Cortex of kidney (tissue), 1 donor: ENCODE measurements at places on chromosomes 13 and 19.

- DNase-seq: no peak
Observed at GRCh38 chr13:37645181-37645740, 46.7 kb upstream of the POSTN start.

DNA sequence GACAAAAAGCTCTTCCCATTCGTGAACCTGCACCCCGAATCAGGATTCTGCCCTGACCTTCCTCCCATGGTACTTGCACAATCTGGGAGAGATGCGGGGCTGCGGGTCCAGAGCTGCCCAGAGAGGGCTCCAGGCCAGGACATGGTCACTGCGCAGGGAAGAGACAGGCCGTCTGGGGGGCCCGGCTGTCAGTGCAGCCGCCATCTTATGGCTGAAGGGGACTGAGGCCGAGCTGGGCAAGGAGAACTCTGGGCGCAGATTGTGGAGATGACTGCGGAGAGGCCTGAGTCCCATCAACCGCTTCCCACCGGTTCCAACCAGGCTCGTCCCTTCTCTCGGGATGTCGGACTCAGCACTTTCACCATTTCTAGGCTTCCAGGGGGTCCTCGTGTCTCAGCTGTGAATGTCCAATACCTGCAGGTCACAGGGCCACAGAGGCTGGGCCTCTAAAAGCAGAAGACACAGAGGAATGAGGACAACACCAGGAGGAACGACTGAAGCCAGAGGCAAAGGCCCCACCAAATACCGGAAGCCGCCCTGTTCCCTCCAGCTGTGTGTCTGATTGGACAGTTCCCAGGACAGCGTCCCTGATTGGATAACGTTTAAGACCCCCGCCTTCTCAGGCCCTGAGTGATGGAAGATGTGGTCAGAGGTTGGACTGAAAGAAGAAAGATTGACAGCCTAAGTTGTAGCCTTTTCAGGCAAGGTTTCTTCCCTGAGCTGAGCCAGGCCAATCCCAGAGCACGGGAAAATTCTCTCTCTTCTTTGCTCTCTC is 117.1 kb upstream of the ZNF91 start:
- DNase-seq: no peak

GRCh38 chr19:46753420-46754155 is 7.3 kb upstream of the STRN4 start:
- DNase-seq: no peak

GRCh38 chr13:24308068-24308445 is 1.3 kb upstream of the C1QTNF9 start:
- no peak for DNase-seq

DNA sequence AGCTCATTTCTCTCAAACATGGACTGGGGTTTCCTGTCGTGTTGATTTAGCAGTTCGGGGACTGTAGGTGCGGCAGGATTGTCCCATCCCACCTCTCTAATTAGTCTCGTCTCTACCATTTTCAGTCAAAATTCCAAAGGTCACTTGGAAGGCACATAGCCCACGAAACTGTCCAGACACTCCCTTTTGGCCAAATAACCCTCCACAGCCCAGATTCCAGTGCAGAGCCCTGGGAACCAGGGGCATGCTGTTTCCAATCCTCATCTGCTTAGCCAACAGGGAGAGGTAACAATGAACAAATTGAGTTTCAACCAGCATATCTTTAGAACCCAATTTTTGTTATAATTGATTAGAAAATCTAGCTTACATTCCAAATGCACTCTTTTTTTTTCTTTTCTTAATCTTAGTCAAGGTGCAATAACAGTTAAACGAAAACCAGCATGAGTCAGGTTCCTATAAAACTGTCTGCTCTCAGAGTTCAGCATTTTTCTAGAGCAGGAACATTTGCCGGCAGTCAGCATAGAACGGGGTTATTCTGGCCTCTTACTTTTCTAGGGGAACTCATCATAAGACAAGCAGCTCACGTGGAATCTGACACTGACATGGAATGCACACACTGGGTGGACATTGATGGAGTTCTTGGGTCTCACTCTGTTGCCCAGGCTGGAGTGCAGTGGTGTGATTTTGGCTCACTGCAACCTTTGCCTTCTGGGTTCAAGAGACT is 14.4 kb upstream of the CEBPA start:
- no peak for DNase-seq

- DNase-seq: no peak
Observed at GRCh38 chr13:48782429-48782840, 128.7 kb downstream of the CYSLTR2 start.

DNA sequence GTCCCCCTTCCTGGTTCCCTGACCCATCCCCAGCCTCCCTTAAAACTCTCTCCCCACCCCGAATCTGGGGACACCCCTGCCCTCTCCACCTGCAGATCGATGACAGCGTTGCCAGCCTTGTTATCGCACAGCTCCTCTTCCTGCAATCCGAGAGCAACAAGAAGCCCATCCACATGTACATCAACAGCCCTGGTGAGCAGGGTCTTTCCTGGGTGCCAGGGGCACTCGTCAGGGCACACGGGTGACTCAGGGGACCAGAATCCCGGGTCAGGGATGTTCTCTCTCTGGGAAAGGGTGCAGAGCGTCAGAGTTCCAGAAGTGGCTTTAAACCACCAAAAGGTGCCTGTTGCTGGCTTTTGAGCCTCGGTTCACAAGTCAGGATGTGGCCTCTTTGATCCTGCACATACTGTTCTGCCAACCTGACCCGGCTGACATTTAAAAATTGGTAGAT is 1.0 kb downstream of the CLPP start:
- no peak for DNase-seq

GRCh38 chr19:42199440-42200115 is 17.9 kb downstream of the DEDD2 start:
- DNase-seq: no peak

- DNase-seq: no peak
Observed at GRCh38 chr19:18481505-18482222, 40.2 kb downstream of the ELL start.

GRCh38 chr13:112066624-112067004 is 335 bp upstream of the SOX1 start:
- no peak for DNase-seq

DNA sequence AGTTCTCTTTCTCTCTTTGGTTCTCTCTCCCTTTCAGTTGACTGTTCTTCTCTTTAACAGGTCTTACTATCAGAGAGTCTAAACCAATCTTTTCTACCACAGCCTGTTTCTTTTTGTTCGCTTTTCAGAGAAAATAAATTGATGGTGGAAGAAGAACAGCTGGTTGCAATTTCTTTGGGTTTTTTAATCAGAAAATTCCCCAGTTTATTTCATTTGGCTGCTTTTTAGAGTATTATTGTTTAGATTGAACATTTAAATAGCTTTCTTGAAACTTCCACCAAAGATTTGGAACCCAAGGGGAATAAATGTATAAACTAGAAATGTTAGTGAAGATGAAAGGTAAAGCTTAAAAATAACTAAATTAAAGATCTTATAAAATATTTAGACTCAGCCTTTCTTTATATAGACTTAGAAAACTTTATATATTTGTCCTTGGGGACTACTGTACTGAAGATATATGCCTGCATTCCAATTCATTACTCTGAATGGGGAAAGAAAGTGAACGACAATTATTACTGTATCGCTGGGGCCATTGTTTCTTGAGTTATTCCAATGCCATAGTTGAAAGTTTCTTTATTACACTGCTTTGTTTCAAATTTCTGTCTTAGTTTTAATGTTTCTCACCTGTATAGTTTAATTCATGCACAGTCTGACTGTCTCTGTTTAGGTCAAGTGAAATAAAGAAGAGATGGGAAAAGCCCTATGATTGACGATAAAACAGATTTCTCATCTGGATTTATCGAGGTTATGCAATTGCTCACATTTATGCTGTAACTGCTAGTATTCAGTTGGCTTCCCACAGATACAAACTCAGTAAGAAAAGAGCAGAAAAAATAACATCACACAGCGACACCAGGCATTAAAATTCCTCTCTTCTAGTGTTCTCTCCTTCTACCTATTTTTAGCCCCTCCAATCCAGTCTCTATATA is 169.4 kb upstream of the CSNK1A1L start:
- no peak for DNase-seq

GRCh38 chr13:90968166-90968904 is 379.2 kb upstream of the MIR17HG start:
- DNase-seq: no peak

DNA sequence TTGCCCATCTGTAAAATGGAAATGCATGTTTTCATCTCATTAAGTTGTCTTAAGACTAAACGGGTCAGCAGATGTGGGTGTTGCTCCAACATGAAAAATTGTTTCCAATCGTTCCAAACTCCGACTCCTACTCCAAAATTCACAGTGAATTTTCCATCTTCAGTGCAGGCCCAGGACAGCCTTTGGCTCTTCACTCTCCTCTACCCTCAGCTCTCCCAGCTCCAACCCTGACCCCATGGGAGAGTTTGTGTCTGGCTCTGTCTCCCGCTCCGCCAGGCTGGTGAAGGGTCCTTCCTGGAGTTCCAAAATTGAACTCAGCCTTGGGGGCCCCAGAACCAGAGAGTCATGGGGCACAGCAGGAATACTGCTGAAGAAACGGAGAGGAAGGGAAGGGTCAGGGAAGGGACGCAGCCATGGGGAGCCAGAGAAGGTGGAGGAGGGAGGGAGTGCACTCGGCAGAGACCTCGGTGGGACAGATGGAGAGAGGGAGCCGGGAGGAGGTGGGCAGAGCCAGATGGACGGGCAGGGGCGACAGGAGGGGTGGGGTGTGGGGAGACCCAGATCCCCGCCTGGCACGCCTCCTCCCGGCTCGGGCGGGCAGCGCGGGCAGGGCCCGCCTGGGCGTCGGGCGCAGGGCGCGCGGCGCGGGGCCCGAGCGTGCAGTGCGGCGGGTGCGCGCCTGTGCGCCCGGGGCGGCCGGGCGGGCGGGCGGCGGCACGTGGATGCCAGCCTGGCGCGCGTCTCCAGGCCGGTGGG is 45.6 kb downstream of the CELF5 start:
- no peak for DNase-seq

- DNase-seq: no peak
Observed at GRCh38 chr19:41898235-41898634, 15.3 kb downstream of the ARHGEF1 start.

- no peak for DNase-seq
Observed at GRCh38 chr13:27822873-27823311, 30.6 kb downstream of the GSX1 start.

- no peak for DNase-seq
Observed at GRCh38 chr13:111853721-111854120, 213.2 kb upstream of the SOX1 start.

DNA sequence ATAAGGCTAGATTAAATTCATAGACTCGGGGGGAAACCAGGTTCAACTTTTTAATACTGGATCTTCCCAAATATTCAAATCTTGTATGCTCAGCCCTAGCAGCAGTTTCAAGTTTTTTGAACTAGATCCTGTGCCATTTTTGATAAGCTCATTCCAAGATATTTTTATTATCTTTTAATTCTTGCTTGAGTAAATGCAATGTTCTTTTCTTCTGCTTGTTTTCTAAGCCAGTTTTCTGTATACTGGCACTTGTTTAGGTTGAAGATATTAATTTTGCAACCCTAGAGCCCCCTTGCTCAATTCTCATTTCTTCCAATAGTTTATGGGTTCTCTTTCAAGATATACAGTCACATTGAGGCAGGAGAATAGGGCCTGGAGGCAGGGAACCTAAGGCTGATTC is 13.1 kb upstream of the PNMA8C start:
- no peak for DNase-seq

DNA sequence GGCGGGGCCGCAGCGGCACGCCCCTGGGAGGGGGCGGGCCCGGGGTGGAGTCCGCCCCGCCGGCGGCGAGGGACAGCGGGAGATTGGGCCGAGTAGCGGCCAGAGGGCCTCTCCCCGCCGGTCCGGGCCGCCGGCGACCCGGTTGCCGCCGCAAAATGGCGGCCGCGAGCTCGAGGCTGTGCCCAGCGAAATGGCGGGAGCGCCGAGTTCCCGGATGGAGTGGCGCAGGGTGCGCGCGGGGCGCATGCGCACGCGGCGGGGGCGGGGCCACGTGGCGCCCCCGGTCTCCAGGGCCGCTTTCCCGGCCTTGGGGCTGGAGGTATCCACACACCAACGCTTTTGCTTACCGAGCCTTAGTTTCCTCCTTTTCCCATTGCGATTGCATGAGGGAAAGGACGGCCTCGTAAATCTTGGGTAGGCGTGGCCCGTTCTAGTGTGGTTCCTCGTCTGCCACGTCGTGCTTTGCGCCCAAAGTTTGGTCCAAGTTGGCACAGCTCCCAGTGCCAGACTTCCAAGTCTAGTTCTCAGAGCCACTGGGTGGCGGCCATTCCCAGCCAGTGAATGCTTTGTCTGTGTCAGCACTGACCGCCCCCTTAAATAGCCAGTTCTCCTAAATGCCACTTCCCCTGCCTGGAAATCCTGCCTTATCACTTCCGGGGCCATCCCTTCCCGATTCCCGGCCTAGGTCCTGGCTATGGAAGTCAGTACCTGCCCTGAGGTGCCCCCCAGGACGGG is 513 bp downstream of the CIRBP start:
- no peak for DNase-seq

DNA sequence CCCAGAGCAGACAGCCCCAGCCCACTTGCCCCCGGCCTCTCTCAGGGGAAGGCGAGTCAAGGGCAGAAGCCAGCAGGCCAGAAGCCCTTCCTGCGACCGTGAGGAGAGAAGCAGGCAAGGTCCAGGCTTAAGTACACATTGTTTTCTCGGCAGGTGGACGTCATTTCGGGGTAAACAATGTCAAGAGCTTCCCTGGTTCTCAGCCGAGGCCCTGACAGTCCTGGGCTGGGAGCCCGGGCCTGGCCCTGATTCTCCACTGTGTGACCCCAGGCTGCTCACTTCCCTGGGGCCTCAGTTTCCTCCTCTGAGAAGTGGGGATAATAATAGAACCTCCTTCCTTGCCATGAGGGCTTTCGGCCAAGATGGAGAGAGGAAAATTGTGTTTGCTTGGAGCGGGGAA is 19.4 kb downstream of the PLVAP start:
- DNase-seq: no peak

DNA sequence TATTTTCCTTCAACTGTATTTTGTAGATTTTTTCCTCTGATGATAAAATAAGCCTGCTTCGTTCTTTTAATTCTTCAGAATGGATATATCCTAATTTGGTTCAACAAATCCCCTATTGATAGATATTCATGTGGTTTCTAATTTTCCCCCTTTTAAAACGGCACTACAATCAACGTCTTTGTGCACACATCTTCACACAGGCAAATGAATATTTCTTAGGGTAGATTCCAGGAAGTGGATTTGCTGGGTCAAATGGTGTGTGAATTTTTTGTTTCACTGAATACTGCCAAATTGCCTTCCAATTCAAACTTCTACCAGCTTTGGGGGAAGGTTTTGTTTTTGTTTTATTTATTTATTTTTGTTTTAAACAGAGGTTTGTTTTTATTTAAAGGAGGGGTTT is 287.2 kb downstream of the FOXO1 start:
- DNase-seq: no peak

- no peak for DNase-seq
Observed at GRCh38 chr13:96816874-96817273, 177.4 kb downstream of the OXGR1 start.

- no peak for DNase-seq
Observed at GRCh38 chr13:97072297-97072696, 78.0 kb upstream of the OXGR1 start.

GRCh38 chr13:99665711-99666110 is 164.4 kb downstream of the TM9SF2 start:
- DNase-seq: no peak

DNA sequence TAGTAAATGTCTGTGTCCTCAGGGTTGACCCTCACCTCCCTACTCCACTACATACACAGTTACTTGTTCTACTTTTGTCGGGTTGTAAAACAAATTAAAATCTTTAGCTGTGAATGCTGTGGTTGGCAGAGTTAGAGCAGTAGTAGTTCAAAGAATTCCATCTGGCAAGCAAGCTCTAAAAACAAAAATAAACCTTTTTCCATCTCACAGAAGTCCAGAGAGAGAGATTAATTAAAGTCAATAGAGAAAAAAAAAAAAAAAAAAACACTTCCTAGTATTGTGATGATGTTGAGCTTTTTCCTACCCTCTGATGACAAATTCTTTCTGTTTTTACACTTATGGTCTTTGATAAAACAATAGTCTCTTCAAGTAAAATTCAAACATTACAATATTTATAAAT is 338.4 kb downstream of the PCDH17 start:
- DNase-seq: no peak
